Astrocyte (in vitro differentiated cells and primary cell): ENCODE measurements at places on chromosomes 5 and 9. TPM values are rescaled to one million over a fixed set of nuclear protein-coding genes. Genes with fewer than 3 reads are reported as not detected.

The AHRR gene
- 8.6 and 10.5 TPM in 2 replicates for total RNA-seq

The LCN9 gene
- 2.1 and 4.8 TPM in 2 replicates for total RNA-seq

The DOCK2 gene
- 0.43 and 0.66 TPM in 2 replicates for total RNA-seq

The LRRC19 gene
- total RNA-seq = not detected in 2 replicates

The OTULIN gene
- total RNA-seq = 28.1 and 29.0 TPM in 2 replicates

The TMEM232 gene
- total RNA-seq = 1.4 and 1.7 TPM in 2 replicates

The RAD23B gene
- 163 and 205 TPM in 2 replicates for total RNA-seq

The TRIM36 gene
- 4.4 and 5.9 TPM in 2 replicates for total RNA-seq

The CDH6 gene
- total RNA-seq = 90.1 and 106 TPM in 2 replicates

The FOXI1 gene
- not detected in 2 replicates for total RNA-seq

The CER1 gene
- total RNA-seq = 2.2 and 2.8 TPM in 2 replicates

The DUSP1 gene
- total RNA-seq = 80.5 and 90.1 TPM in 2 replicates

The FOCAD gene
- 44.4 and 48.2 TPM in 2 replicates for total RNA-seq

The PCDHB14 gene
- 5.6 and 6.4 TPM in 2 replicates for total RNA-seq
